CD4-positive, alpha-beta T cell treated with Interleukin-17A for 4 hours (primary cell): ENCODE measurements at places on chromosomes 6 and 20.

DNA sequence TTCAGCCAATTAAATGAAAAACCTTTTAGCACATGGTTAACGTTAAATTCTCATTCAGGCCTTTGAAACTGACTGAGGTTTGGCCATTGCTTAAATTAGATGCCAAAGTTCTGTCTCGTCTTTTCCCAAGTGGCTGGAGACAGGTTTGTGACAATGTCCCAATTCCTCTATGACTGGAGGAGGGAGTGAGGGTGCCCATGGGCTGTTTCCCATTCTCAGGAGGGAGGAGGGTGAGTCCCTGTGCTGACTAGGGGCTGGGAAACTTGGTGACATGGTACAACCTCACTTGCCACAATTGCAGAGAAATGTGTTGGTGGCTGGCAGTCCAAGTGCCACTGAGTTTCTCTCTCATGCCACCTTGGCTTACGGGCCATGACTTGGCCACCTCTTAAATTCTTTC lies 63.9 kb upstream of the ENPP5 start:
- no peak for DNase-seq

DNA sequence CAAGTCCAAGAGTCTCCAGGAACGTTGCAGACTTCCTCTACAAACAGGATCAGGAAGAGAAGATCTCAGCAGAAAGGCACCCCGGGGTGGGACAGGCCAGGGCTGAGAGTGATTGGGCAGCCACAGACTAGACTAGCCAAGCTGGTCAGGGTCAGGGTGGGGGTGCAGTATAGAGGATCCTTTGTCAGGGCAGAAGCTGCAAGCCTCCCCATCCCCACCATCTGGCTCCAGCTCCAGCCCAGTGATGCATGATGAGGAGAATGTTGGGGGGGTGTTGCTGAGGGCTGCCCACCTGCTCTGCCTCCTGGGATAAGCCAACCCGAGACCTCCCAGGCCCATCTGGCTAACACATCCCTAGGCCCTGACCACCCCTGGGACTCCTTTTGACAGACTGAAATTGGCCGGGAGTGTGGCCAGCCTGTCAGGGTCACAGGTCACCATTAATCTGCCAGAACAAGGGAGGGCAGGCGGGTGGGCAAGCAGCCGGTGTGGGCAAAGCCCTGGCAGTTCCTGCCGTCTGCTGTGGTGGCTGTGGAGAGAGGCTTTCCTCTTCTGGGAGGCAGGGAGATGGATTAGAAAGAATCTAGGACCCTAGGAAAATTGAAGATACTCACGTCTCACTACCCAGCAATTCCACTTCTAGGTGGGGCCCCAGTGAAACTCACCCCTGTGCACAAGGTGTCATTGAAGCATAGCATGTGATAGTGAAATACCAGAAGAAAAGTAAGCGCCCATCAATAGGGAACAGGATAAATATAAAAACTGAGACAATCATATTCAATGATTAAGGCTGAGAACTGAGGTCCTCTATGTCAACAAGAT lies 22.1 kb upstream of the SNTA1 start:
- no peak for DNase-seq

DNA sequence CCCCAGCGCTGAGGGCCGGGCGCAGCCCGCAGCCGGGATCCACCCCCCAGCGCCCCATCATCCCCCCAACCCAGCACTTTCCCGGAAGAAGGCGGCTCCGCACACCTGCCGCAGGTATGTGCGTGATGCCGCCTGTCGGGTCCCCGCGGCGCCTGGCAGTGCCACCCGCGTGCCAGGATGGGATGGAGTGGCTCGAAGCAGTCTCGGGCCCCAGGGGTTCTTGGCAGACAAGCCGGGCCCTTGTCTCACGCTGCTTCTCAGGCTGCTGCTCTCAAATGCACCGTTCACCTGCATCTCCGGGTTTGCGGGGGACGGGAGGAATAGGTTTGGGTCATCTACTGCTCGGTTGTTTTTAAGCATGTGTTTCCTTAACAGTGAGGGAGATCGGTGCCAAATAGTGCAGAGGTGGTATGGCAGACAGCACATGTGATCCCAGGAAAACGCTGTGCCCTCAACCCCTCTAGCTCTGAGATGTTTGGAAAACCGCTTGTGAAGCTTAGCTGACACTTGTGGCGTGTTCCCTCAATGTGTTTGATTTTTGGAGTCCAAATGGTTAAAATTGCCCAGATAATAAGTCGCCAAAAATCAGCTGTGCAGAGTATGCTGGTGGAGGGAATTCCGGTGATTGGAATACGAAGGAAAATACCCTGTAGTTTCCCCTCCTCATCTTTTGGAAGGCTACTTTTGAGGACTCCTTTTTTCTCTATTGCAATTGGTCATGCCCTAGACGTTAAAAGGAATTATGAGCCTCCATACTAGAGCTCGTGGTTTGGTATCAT lies 926 bp downstream of the MYLIP start:
- DNase-seq: peak; percentile 49

- no peak for DNase-seq
Measured at GRCh38 chr20:47055699-47056369, 161.2 kb downstream of the EYA2 start.

DNA sequence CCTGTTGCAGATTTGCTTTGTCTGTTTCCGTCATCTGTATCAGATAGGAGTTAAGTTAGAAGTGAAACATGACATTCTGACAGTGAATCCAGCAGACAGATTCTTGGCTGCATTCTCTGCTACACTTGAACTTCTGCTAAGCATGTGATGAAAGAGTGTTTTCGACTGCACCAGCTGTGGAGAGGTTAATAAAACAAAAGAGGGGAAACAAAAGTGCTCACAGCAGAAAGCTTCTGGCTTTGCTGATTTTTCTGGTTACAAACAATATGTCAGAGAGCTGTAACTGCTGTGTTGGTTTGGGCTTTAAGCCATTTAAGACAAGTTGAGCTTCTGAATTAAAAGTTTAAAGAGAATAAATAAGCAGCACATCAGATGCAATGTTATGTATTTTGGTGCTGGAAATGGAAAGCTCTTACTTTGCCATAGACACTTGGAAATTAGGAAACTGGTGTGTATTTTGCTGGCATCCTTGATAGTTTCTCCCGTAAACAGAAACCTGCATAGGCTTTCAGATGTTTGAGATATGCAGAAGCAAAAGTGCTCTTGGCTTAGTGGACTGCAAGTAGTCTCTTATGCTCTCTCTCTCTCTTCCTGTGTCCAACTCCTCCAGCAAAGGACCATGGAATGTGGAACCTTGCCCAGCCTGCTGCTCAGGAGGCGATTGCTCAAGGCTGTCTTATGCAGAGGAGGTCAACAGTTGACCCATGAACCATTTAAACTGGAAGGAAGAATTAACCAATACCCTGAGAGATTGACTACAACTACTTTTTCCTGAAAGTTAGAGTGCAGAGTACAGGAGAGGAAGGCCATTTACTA lies 104.9 kb downstream of the RPS12 start:
- DNase-seq: no peak

DNA sequence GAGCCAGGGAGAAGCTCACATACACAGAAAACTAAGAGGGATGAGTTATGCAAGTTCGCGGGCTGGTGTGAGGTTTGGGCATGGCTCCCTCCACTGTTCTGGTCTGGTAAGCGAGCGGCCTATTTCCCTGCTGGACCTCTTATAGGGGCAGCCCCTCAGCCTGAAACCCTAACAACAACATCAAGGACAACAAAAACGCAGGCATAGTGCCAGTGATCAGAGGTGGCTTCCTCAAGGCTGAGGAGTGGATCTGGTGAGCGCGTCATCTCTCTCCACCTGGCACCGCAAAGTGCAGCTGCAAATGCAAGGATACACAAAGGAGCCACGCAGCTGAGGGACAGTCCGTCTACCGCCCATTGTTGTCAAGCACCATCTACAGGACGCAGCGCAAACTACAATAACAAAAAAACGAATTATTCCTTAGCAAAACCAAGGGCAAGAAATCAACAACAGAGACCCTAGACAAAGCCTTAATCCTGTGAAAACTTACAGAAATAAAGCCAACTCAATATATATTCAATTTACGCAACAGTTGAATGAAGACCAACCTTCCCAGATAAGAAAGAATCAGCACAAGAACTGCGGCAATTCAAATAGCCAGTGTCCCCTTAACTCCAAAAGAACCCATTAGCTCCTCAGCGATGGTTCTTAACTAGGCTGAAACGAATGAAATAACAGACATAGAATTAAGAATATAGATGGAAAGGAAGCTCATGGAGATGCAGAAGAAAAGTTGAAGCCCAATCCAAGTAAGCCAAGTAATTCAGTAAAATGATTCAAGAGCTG lies 9.2 kb upstream of the DEFB110 start:
- no peak for DNase-seq

- DNase-seq: no peak
Measured at GRCh38 chr6:109257494-109257893, 124.8 kb downstream of the CD164 start.

DNA sequence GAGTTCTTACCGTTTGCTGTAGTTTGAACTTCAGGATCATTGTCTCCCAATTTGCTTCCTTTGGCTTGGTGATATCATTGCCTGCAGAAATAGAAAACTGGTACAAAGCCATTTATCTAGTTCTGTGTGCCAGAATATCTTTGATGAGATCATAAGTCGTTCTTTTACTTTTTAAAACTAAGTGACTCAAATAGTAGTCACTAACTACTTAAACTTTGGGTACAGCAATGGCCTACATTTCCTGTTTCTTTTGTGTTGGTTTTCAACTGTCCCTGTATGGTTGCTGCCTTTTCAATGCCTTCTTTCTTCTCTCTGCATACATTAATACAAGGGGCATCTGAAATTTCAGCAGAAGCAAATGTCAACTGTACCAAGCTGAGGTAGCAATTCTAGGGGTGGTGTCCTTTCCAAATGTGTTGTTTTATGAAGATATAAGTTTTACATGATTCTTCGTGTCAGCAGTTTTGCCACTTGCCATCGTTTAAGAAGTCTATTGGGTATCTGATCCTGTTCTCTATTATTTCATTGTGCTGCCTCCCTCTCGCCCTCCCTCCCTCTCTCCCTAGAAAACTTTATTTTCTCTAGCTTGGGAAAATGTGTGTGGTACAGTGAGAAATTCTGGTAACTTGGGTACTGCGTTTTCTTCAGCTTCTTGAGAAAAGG lies 238.5 kb downstream of the FARS2 start:
- DNase-seq: no peak
